Spinal cord (tissue), 10 donors: ENCODE measurements at places on chromosomes 6 and 20.

- DNase-seq, result no peak
Observed at GRCh38 chr6:119980802-119981201, 631.2 kb upstream of the MAN1A1 start.

DNA sequence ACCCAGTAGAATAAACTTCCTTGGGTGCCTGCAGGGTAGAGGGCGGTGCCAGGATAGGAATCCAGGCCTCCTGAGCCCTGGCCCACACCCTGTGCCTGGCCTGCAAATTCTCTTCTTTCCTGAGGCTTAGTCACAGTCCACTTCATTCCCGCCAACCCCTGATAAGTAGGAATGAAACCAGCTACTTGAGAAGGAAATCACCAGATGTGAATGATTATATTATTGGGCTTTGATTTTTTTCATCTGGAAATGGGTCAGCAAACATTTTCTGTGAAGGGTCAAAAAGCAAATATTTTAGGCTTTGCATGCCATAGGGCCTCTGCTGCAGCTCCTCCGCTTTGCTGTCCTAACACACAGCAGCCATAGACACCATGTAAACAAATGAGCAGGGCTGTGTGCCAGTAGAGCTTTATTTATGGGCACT, 50.2 kb downstream of the STK35 start:
- no peak for DNase-seq

- DNase-seq, result no peak
Observed at GRCh38 chr6:19972221-19972620, 135.1 kb downstream of the ID4 start.

- no peak for DNase-seq
Observed at GRCh38 chr20:32823078-32823477, 3.3 kb downstream of the MAPRE1 start.

GRCh38 chr6:133170602-133171001, 70.6 kb upstream of the EYA4 start:
- DNase-seq, result no peak

DNA sequence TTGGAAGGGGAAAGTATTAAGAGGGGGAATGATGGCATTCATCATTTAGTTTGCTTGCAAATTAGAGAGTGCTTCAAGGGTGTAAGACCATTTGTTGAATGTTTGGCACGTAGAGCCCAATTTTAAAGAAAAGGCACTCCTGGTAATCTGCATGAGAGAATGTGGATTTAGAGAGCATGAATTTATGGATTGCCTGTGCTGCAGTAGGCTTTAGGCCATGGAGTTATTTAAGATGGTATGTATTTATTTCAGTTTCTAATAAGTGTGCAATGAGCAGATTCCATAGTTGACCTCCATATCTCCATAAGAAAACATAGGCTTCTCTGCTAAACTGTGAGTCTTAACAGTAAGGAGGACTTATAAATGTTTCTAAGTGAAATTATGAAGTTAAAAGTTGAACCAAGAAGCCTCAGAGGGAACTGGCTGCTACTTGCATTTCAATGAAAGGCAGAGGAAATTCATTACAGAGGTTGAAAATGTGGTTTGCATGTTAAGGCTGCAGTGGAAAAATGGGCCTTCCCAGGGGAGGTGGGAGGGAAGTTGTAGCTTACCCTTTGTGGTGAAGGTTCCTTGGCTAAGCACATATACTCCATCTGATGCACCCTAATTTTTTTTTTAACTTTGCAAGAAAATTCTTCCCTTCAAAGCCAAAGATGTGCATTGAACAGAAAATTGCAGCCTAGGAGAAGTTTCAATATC, 134.2 kb downstream of the CARMIL1 start:
- DNase-seq, result no peak

- no peak for DNase-seq
Observed at GRCh38 chr20:23195636-23196035, 109.5 kb upstream of the CD93 start.

DNA sequence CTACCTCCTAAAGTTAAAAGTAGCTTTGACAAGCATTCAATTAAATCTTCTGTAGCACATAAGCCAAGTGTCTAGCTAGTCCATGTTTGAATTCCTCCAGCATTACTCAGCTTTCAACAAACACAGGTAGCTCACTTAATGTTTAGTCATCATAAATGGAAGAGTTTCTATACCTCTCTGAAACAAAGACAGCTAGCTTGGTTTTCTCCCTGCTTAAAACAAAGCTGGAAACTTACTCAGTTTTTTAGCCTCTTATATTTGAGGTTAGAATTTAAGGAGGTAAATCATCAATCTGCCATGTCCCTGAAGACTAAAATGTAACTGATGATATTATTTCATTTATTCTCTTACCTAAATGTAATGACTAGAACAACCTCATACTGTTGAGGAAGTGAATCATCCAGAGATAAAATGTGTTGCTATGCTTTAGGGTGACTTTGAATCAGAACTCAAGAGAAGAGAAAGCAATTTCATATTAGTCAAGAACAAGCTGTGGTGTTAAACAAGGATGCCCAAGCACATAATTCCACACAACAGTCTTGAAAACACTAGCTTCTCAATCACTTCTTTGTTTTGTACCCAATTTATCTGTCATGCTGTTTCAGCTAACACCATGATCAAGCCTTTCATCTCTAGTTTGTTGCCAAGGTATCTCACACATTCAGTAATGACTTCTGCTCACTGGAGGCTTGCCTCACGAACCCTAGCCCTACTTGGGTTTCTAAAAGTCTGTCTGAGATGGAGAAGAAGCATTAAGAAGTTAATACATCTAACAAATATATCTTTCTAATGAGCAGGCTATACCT, 251.9 kb downstream of the EPM2A start:
- DNase-seq, result no peak

DNA sequence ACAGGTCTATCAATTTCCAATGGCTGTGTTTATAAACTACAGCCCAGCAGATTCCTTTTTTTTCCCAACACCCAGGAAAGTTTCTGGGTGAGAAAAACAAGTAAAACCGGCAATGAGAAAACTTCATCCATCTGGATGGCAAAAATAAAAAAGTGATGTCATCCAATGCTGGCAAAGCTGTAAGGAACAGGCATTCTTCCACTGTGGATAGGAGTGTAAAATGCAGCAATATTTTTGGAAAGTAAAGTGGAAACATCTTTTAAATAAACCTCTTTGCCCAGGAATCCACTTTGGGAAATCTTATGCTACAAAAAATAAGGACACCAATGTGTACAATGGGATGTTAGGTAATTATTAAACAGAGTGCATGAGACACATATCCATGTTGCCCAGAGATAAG, 102.1 kb upstream of the NT5E start:
- DNase-seq, result no peak

DNA sequence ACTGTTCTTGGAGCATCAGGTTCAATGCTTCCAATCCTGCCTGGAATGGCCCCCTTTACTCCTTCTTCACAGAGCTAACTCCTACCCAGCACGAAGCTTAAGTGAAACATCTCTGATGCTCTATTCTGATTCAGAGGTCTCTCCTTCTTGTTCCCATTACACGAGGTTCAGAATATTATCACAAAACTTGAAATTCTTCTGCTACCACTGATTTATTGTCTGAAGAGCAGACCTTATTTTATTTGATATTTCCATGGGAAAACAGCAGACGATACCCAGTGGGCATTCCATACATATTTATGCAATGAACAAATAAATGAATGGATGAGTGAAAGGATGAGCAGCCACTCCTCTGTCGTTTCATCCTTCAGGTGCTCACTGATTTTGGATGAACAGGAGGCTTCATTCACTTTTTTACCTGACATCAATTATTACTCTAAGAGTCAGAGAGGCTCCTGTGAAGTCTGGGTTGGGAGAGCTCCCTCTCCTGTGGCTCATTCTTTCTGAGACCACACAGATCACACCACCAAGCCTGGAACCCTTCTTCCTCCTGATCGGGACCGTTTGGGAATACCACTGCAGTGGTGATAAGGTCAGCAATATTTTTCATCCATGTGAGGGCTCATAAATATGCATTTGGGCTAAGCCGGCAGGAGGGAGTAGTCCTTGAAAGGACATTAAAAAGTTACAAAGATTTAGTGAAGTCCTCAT, 25.8 kb downstream of the SMLR1 start:
- no peak for DNase-seq

DNA sequence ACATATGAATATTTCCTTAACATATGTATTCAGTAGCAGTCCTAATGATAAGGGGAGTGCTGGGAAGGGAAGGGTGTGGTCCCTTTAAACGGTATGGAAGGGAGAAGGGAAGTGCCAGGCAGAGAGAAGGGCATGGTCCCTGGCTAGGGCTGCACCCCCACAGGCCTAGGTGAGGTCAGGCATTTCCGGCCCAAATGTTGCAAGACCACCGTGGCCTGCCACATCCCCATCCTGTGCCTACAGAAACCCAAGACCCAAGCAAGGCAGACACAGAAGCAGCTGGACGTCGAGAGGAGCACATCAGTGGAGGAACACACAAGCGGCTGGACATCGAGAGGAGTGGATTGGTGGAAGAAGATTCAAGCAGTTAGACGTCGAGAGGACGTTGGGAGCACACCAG, 5.9 kb downstream of the RRAGD start:
- DNase-seq, result no peak

DNA sequence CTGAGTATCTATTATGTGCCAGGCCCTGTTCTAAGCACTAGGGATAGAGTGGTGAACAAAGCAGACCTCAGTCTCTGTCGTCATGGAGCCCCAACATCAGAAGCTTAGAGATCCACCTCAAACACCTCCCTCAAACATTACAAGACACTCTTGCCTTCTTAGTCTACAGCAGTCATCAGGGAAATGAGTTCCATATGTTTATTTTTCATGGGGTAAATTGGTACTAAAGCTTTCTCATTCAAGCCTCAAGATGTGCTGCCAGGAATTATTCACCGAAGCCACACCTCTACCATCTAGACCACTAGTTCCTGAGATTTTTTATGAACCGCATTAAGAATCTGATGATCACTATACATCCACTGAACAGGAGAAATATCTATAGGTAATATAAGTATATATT, 59.0 kb upstream of the TFB1M start:
- DNase-seq, result no peak

- DNase-seq, result no peak
Observed at GRCh38 chr6:48541649-48542048, 430.7 kb upstream of the PTCHD4 start.

- DNase-seq, result no peak
Observed at GRCh38 chr6:33827546-33828451, 24.0 kb upstream of the MLN start.

DNA sequence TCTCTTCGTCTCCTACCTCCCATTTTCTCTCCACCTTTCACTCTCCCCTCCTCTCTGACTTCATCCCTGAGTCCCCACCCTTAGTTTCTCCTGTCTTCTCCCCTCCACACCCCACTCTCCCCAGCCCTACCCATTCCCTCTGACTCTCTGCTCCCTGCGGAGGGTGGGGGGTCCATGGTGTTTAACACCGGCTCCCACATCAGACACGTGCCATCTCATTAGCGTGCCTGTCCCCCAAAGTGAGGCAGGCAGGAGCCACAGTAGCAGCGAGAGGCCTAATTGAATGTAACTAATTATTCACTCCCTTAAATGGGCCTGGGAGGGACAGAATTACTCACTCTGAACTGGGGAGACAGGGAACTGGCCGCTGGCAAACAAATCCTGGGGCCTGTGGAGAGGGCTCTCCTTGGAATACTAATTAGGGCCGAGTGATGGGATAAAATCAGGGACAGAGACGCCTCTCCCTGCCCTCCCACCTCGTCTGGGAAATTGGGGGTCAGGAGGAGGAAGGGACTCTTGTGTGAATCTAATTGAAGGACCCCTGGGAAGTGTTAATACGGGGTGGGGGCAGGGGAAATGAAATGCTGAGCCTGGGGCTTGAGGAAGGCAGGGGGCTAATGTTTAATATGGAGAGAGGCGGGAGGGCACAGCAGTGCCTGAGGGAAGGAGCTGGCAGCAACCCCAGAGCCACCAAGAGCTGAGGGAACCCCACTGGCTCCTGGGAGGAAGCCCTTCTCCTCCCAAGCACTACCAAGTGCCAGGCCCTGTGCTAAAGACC, 17.9 kb downstream of the CD40 start:
- DNase-seq, result peak; percentile 86

DNA sequence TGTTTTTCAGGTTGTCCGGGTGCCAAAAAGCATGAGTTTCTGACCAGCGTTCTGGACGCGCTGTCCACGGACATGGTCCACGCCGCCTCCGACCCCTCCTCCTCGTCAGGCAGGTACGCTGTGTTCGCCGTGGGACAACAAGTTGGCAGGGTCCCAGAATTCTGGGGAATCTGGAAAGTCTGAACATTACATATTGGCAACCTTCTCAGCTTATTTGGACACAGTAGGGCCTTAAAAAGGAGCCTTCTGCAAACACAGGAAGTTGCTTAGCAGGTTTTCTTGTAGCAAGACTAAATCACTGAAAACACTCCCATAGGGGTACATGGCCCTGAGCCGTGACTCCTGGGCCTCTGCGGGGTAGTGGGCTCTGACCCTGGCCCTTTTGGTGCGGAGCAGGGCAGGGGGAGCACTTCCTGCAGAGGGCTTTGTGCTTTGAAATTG, 209.7 kb downstream of the SMOC2 start:
- DNase-seq, result no peak

GRCh38 chr6:93423542-93423941, 4.2 kb upstream of the EPHA7 start:
- DNase-seq, result peak; percentile 86

- DNase-seq, result no peak
Observed at GRCh38 chr6:145077382-145077781, 657.9 kb downstream of the EPM2A start.

DNA sequence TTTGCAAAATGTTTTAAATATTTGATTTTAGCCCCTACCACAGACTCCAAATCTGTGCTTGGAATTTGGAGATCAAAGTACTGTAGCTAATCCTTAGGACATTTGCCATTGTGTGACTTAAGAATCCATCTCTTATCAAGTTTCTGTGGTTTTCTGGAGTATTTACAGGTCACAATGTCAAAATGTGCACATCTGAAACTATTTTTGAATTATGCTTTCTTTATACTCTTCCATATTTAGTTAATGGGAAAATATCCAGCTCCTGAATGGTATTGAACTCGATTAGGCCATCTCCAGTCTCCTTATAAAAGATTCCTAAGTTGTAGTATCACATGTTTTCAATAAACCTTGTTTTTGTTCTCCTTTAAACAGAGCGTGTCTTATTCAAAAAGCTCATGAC, 162.5 kb downstream of the KHDC1L start:
- no peak for DNase-seq

GRCh38 chr20:37238426-37238825, 23.2 kb downstream of the GHRH start:
- no peak for DNase-seq

- DNase-seq, result no peak
Observed at GRCh38 chr6:47439348-47439668, 38.3 kb upstream of the CD2AP start.

DNA sequence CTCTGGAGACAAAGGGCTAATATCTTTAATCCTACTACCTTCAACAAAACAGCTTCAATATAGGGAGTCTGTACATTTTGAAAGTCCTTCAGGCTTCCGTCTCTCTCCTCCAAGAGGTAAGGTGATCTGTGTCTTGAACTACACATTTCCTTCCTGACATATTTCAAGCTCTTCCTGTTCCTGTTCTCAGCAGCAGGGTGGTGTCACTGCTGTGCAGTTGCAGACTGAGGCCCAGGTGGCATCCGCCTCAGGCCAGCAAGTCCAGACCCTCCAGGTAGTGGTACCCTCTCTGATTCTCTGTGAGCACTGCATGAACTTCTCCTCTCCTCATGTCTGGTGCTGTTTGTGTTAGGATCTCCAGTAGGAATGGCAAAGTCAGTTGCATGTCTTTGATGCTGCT, 7.8 kb downstream of the NFYA start:
- no peak for DNase-seq

- DNase-seq, result no peak
Observed at GRCh38 chr6:154187203-154187602, 148.2 kb downstream of the OPRM1 start.
